ENCODE measurements at places on chromosomes 2 and 18. TPM values are rescaled to one million over a fixed set of nuclear protein-coding genes. Genes with fewer than 3 reads are reported as not detected.

DNA sequence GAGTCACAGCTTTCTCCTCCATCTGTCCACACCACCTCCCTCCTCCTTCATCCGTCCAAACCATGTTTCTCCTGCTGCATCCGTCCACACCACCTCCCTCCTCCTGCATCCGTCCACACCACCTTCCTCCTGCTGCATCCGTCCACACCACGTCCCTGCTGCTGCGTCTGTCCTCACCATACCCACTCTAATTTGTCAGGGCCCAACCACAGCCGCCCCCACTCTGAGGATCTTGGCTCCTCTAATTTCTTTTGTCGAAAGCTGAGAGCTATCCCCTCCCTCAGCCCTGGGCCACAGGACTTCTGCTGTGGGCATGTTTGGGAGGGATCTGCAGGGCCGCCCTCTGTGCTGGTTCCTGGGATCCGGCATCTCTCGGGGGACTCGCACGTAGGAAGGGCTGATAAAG, 67.4 kb downstream of the TPO start:
- no peak overlapping the region for H3K4me3 ChIP-seq
- no peak overlapping the region for H3K27ac ChIP-seq
- no peak for DNase-seq
- no peaks in the 10 kb centered on the region for H3K4me1 ChIP-seq

GRCh38 chr18:13570856-13571495, 155.4 kb downstream of the FAM210A start:
- H3K4me3 ChIP-seq: no peak overlapping the region
- peaks cover 62% of the 10 kb centered on the region for H3K4me1 ChIP-seq
- DNase-seq: peak; percentile 38
- H3K27me3 ChIP-seq: no peaks in the 10 kb centered on the region
- H3K36me3 ChIP-seq: peaks cover 9% of the 10 kb centered on the region
- no peak overlapping the region for H3K27ac ChIP-seq

- no peak overlapping the region for H3K4me3 ChIP-seq
- peak overlapping the region; percentile 41 for H3K27ac ChIP-seq
- H3K4me1 ChIP-seq: peaks cover 23% of the 10 kb centered on the region
- H3K27me3 ChIP-seq: no peaks in the 10 kb centered on the region
Measured at GRCh38 chr2:24827321-24828237, 34.4 kb downstream of the CENPO start.

DNA sequence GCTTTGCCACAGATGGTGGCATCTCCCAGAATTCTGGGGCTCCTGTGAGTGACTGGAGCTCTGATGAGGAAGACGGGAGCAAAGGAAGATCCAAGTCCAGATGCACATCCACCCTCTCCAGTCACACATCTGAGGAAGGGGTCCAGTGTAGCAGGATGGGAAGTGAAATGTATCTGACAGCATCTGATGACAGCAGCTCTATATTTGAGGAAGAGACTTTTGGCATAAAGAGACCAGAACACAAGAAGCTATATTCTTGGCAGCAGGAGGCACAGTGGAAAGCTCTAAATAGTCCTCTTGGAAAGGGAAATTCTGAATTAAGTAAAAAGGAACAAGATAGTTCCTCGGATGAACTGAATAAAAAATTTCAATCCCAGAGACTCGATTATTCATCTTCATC, 23.5 kb upstream of the C1GALT1C1L start:
- no peak overlapping the region for H3K27ac ChIP-seq
- peaks cover 23% of the 10 kb centered on the region for H3K27me3 ChIP-seq
- DNase-seq: no peak

DNA sequence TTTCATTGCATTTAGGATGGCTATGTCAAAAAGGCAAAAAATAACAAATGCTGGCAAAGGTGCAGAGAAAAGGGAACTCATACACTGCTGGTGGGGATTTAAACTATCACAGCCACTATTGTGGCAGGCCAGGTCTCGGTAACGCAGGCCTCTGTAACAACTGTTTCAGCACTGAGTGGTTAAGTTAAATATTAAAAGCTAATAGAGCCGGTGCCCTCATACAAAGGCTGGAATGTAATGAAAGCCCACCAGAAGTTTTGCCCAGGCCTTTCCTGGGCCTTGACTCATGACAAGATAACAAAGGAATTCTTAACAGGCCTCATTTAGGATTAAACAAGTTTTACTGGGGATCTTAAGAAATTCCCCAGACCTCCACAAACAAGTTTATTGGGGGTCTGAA, 10.7 kb downstream of the MERTK start:
- DNase-seq: no peak
- H3K27ac ChIP-seq: no peak overlapping the region
- H3K4me1 ChIP-seq: peaks cover 14% of the 10 kb centered on the region
- no peaks in the 10 kb centered on the region for H3K27me3 ChIP-seq

The NETO1 gene
- not detected for total RNA-seq

The REL gene
- 24.0 TPM for total RNA-seq
